ENCODE measurements at places on chromosomes 7 and 10.

DNA sequence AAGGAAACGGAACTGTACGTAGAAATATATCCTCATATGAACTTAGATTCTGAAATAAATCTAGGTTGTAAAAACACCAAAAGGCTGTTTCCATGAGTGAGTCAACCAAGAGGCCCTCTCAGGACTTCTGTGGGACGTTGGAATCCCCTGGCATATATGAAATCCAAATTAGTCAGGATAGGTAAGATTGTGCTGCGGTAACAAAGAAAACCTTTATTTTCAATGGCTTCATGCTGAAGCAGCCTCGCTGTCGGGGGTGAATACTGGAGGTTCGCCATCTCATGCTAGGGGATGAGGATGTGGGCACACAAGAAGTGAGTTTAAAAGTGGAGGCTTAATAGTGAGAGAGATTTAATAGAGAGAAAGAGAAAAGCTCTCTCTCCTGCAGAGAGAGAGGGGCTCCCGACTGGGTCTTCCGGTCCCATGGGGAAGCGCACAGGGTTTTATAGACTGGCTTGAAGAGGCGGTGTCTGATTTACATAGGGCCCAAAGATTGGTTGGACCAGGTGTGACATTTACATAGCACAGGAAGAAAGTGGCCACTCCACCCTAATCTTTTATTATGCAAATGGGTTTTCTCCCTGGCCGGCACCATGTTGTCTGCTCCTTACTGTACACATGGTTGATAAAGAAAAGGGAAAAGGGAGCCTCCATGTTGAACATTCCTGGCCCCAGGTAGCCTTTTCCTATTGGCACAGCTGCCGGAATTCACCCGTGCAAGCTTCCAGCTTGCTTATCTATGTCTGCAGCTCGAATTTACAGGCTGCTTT is 52.3 kb upstream of the SEPHS1 start:
- DNase-seq: no peak

DNA sequence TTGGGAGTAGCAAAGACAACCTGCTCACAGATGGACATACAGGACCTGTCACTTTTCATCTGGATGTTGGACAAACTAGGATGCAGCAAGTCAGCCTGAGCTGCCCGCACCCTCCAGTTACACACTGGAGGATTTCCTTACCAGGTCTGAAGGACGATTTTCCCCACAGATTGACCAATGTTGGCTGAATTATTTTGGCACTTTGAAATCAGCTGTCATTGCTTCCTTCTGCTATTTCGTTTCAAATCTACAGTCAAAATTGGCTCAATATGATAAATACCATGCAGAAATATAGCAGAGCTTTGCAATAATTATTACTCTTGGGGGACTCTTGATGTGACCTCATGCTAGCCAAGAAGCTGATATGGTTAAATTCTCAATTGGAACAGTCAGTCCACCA is 2.5 kb downstream of the CLRN3 start:
- DNase-seq: no peak

DNA sequence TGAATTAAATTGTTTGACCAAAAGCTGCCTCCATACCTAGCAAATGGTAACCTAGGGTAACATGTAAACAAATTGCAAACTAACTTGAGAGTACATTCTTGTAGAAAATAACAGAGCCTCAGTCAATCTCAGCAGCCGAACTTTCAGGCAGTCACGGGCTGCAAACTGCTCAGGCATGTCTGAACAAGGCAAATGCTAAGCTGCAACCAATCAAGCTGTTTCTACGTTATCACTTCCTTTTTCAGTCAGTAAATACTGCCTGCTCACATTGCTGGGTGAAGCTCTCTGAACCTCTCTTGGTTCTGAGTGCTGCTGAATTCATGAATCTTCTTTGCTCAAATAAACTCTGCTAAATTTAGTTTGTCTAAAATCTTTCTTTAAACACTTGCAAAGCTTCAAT is 1212.4 kb downstream of the SORCS1 start:
- DNase-seq: no peak

DNA sequence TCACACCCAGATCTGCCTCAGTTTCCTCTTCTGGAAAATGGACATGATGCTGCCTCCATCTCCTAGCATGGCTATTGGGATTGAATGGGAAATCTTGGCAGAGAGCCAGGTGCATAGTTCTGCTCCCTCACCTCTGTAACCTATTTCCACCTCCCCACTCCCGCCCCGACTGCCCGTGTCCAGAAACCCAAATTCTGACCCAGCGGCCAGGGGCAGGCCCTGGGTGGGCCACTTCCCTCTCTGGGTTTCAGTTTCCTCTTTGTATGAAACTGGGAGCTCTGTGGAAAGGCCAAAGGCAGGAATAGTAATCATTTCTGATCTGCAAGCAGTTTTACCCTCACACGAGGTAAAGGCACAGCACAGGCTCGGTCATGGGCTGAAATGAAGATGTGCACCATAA is 74.1 kb upstream of the DUSP5 start:
- DNase-seq: no peak

DNA sequence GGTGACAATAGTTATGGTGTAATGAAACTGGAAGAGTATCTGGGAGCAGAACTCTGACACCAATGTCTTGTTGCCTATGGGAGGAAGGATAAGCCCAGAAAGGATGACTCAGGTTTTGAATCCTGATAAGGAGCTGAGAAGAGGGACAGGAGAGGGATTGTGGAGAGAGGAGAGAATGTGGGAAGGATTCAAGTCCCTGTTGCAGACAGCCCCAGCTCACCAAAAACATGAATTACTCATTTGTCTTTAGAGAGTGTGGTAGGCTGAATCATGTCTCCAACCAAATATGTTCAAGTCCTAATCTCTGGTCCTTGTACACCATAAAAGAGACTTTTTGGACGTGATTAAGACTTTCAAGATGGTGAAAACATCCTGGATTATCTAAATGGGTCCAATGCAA is 206.9 kb upstream of the PHYHIPL start:
- no peak for DNase-seq

DNA sequence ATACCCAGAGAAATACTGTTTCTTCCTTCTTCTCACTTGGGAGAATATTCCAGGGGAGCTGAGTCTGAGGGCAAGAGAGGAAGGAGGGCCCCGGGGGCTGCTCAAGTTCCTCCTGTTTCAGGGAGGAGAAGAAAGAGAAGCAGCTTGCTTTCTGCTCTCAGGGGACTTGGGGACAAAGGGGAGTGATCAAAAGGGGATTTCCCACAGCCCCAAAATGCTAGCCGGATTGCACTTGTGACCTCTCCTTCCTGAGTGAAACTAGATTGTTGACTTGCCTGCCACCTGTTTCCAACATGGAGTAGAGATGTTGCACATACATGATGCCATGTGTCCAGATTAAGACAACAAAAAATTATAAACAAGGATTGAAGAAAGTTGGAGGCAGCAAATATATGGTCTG is 28.7 kb upstream of the PDCD4 start:
- no peak for DNase-seq

GRCh38 chr7:106127984-106128780 is 16.1 kb upstream of the SYPL1 start:
- no peak for DNase-seq

GRCh38 chr7:37351716-37352115 is 96.9 kb downstream of the ELMO1 start:
- DNase-seq: no peak

- no peak for DNase-seq
Measured at GRCh38 chr7:28480595-28480994, 68.3 kb downstream of the CREB5 start.

- no peak for DNase-seq
Measured at GRCh38 chr10:103355906-103356599, 5.1 kb upstream of the PCGF6 start.

DNA sequence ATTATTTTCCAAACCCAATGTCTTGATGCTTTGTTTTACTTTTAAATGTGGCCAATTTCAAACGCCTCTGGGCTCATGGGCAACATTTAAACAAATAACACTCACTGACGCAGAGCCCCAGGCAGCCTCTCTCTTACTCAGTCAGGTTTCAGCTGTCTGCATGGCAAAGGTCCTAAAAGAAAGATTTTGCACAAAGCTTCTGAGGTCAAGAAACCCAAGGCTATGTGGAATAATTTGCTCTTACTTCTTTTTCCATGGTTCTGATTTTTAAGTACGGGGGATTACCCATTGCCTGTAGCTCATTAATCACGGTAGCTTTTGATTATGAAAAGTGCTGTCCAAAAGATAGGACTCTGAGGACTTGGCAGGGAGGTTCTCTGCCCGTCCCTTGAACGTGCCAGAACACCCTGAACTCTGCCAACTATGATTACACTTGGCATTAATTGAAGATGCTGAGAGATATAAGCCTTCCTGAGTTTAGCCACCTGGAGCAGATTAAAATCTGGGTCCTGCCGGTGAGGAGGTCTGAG is 14.1 kb upstream of the MSRB2 start:
- no peak for DNase-seq

DNA sequence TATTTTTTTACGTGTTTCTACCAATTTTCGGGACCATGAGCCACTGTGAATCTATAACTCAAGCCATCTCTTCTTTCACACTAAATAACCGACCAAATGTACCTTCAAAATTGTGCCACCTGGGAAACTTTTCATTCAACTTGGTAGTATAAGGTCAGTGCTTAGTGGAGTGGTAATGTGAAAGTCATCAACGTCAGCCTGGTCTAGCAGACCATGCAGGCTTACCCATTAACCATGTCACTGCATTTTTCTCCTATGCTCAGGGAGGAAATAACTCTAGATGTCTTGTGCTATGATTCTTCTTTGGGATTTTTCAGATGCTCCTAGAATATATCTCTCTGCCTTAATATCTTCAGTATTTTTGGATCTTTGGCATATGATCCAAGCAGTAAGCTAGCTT is 1075.4 kb upstream of the POT1 start:
- no peak for DNase-seq

Measured in stimulated activated CD4-positive, alpha-beta T cell treated with anti-CD3 and anti-CD28 coated beads, Interleukin-4, amount 100 ng/mL, for 1 hour (primary cell).